ENCODE measurements at places on chromosomes 13 and 19. TPM values are rescaled to one million over a fixed set of nuclear protein-coding genes. Genes with fewer than 3 reads are reported as not detected.
A peak's percentile ranks its signal among the peaks of the same experiment; 100 is the strongest.

Gene TLE6
- 5.0 TPM for total RNA-seq

DNA sequence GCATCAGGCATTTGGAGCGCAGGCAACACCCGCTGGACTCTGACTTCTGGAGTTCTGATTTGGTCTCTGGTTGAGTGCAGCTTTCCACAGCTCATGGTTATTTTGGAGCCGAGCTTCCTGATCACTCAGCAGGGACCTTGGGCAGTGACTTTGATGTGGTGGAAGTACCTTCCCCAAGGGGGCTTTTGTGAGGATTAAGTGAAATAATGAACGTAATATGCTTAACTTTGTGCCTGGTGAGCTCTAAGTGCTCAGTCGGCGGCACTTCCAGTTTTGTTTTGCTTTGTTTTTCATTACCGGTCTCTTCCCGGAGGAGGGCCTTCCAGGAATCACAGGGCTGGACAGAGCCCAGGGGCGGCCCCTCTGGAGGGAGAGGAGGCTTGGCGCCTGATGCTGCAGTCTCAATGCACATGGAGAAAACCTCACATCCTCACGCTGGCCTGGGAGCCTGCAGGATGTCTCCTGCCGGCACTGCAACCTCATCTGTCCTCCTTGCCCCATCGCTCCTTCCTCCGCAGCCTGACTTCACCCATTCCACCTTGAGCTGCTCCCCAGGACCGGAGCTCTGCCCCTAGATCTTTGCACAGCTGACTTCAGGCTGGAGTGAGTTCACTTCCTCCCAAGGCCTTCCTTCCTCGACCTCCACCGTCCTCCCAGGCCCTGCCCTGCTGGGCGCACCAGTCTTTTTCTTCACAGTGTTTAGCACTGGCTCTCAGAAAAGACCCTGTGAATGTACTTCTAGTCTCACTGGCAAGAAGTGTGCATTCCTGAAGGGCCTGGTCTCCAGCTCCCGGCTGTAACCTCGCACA is 1.5 kb downstream of the PLEKHF1 start:
- H3K27ac ChIP-seq: peak overlapping the region; percentile 80
- peaks cover 56% of the 10 kb centered on the region for H3K4me1 ChIP-seq
- peaks cover 18% of the 10 kb centered on the region for H3K27me3 ChIP-seq
- DNase-seq: no peak
- peaks cover 2% of the 10 kb centered on the region for H3K36me3 ChIP-seq

- H3K27ac ChIP-seq: no peak overlapping the region
Measured at GRCh38 chr13:76213423-76213904, 577.3 kb downstream of the LMO7 start.

- no peaks in the 10 kb centered on the region for H3K36me3 ChIP-seq
- no peak for DNase-seq
- H3K27ac ChIP-seq: no peak overlapping the region
Measured at GRCh38 chr19:16170134-16170533, 3.2 kb downstream of the CIB3 start.

Data from spinal cord (tissue), 10 donors.